NCI-H1694 treated with DMSO at 0.1 percent for 48 hours (cell line): ENCODE measurements at places on chromosomes 16 and 17.

- DNase-seq: peak; percentile 90
These were observed 14.9 kb downstream of the SOX9 start for GRCh38 chr17:72135546-72136325.

DNA sequence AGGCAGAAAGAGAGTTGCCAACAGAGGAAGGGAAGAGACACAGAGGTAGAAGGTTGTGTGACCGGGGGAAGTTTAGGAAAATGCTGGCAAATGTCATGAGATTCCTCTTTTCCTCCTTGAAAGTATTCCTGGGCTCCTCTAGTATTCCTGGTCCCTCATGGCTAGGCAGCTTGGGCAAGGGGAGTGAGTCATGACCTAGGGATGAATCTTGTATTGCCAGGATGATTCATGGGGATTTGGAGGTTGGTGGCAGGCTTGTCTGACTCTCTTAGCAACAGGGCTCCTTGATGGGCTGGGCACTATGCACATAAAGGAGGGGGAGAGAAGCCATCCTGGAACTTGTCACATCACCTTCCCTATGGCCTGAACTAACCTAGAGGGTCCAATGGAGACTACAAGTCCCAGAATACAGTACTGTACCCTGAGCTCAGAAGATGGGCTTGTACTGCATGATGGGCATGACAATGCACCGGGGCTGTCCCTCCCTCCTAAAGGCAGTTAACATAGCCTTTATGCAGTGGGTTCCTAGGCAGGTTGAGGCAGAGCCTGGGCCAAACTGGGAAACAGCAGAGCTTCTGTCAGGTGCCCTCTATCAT is 2.1 kb upstream of the SEZ6 start:
- DNase-seq: no peak

GRCh38 chr16:27252206-27252585 is 16.4 kb downstream of the NSMCE1 start:
- no peak for DNase-seq

- no peak for DNase-seq
These were observed 13.0 kb upstream of the ZFP3 start for GRCh38 chr17:5065227-5065744.

- peak; percentile 92 for DNase-seq
These were observed 36.0 kb downstream of the CHD9 start for GRCh38 chr16:53090591-53091411.

DNA sequence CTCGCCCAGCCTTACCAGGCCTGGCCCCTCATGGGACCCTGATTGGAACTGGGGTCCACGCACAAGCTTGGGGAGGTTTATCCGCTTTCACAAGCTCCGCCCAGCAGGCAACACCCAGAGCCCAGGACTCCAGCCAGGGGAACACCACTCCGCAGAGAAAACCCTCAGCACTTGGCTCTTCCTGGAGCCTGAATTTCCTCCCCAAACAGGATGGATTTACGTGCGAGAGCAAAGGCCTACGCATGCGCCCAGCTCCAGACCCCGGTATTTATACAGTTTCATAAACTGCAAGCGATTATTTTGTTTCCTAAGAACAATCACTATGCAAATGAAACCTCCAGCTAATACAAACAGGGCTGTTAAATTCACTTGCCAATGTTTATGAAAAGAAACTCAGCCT is 22.8 kb downstream of the ZNF423 start:
- no peak for DNase-seq

DNA sequence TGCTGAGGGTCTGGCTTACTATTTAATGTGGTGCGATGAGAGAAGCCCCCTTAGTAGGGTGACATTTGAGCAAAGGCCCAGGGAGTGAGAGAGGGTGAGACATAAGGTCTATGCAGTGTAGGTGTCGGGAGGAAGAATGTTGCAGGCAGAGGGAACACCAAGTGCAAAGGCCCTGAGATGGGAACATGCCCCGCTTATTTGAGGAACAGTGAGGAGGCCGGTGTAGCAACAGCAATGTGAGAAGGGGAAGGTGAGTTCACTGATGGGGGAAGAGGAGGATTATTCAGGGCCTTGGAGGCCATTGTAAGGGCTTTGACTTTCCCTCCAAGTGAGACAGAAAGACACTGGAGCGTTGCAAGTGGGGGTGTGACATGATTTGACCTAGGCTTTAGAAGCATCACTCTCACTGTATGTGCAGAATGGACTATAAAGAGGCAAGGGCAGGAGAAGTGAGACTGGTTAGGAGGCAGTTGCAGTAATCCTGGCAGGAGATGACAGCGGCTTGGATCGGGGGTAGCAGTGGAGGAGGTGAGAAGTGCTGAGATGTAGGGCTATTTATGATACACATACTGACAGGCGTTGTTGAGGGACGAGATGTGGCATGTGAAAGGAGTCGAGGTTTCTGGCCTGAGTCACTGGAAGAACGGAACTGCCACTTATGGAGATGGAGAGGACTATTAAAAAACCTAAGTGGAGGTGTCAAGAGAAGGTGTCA is 145.3 kb downstream of the SPECC1 start:
- no peak for DNase-seq

DNA sequence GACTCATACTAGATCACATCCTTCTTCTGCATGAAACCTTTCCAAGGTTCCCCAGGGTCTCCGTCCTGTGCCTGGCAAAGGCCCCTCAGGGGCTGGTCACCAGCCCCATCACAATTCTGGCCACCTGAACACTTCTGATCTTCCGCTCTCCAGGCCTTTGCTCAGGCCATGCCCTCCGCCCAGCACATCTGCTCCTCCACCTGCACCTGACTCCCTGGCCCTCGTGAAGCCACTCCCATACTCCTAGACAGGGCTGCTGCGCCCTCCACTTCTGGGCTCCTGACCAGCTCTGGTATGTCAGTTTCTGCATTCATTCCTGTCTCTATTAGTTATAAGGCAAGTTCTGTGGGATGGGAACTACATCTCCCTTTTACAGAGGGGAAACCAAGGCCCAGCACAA is 1.9 kb upstream of the MYL11 start:
- DNase-seq: no peak

DNA sequence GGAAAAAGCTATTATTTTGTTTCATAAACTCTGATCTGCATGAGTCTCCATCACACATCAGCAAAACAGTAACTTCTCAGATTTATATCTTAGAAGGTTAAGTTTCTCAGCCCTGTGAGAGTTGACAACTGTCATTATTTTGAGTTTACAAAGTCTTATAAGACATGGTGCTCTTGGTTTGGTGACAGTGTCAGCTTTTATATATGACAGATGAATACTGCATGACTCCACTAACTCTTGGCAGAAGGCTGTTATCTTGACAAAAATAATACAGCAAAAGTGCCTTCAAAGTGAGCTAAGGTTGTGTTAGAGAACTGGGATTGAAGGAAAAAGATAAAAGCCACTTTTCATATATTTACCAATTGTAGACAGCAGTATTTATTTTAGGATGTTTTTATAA is 528.4 kb upstream of the SOX9 start:
- no peak for DNase-seq

- no peak for DNase-seq
These were observed 34.5 kb downstream of the TNFRSF13B start for GRCh38 chr17:16937431-16937830.

DNA sequence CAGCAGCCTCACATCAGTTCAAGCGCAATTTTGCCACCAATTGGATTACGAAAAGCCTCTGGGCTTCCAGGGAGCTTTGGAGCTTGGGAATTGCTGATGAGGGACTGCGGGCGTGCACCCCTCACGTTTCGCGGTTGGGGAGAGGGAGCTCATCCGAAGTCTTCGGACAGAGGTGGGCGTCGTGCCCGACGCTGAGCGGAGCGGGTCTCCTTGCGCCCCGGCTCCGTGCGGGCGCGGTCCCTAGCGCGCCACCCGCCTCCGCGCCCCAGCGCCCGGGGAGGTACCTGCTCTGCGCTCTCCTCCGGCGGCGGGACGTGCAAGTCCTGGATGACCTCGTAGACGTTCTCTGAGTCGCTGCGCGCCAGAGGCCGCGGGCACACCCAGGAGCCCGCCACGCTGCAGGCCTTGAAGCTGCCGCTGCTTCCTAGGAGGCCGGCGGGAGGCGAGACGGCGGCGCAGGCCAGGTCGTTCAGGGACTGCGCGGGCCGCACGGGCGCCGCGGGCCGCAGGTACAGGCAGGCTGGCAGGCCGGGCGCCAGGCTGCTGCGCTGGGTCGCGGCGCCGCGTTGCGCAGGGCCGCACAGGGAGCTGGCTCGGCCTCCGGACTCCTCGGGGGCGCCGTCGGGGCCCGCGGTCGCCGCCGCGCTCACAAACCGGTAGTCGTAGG is 3.2 kb downstream of the ARHGAP27 start:
- DNase-seq: no peak

- DNase-seq: no peak
These were observed 168.6 kb downstream of the RGS9 start for GRCh38 chr17:65305778-65306177.

GRCh38 chr17:66841744-66842143 is 6.8 kb downstream of the CACNG5 start:
- no peak for DNase-seq

GRCh38 chr17:42543190-42544079 is 7.4 kb downstream of the NAGLU start:
- no peak for DNase-seq

- no peak for DNase-seq
These were observed 7.2 kb upstream of the UNK start for GRCh38 chr17:75777296-75777922.

- DNase-seq: no peak
These were observed 573 bp upstream of the CDK10 start for GRCh38 chr16:89685916-89686315.

GRCh38 chr17:61647047-61647446 is 56.0 kb upstream of the NACA2 start:
- DNase-seq: no peak

DNA sequence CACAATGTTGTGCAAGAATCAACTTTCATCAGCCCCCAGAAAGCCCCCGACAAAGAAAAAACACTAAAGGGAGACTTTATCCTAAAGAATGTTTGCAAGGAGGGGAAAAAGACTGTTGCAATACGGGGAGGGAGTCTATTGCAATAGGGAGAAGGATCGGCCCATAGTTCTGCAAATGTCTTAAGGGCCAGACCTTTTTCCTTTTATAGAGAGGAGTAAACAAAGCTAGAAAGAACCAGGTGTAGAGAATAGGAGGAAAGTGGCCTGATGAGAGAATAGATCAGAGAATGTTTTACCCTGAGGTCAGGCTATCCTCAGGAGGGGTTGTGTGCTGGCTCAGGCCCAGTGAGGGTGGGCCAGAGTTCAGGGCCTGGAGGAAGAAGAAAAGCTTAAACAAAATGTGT is 8.7 kb upstream of the CAVIN1 start:
- no peak for DNase-seq

DNA sequence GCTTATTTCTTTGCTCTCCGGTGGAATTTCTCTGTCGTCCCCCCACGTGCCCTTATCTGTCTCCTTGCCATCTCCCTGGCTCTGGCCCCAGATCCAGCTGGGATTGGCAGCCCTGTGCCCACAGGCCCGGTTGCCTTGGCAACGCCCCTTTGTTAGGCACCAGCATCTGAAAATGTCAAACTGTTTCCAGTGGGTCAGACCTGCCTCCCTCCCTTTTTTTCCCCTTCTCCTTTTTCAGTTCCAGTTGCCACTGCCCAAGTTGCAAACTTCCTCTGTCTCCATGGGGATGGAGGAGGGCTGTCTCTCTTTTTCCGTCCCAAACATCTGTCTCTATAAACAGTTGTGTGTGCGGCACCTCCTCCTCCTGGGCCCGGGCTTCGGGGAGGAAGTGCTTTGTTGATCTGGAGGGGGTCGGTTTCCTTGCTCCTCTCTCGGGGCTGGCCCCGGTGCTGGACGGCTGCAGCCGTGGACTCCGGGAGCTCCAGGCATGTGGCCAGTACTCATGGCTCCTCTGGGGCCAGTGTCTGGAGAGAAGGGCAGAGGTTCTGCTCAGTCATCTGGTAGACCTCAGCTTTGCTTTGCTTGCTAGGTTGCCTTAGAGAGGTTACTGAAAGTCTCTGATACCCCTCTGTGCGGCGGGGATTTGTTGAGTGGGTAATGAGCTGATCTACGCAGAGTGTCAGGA is 35.3 kb downstream of the SOCS3 start:
- peak; percentile 52 for DNase-seq

DNA sequence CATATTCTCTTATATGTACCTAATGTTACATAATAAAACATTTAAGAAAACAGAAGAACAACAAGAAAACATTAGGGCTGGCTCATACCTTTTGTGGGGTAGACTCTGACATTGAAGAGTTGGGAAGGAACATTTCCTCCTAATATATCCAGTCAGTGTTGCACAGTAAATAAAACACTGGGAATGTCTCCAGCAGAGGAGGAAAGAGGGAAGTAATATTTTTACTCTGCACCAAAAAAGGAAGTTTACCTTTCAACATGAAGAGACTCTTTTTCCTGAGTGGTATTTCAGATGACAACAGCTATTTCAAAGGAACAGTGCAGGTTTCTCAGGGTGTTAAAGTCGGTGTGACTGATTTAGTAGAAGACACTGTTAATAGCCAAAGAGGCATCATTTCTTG is 31.9 kb downstream of the EPN2 start:
- no peak for DNase-seq

DNA sequence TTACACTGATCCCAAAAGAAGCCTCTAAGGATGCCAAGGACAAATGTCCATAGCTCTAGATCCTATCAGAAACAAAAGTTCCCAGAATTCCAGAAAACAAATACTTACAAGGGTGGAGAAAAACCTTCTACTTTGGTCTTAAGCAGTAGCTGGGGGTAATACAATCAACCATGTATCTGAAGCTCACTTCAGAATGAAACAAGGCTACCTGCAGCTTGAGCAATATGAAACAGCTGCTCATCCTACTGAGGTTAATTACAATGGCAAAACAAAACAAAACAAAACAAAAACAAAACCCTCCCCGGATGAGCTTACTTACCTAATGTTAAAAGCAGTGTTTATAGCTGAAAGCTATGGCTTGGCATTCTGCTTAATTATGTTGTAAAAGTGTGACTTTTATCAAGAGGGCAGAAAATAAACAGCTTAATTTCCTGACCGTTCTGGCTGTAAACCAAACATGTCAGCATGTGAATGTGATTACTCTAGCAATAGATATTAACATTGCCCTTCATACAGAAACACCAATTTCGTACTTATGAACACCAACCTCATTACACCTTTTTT is 10.5 kb downstream of the PDZD9 start:
- DNase-seq: no peak

DNA sequence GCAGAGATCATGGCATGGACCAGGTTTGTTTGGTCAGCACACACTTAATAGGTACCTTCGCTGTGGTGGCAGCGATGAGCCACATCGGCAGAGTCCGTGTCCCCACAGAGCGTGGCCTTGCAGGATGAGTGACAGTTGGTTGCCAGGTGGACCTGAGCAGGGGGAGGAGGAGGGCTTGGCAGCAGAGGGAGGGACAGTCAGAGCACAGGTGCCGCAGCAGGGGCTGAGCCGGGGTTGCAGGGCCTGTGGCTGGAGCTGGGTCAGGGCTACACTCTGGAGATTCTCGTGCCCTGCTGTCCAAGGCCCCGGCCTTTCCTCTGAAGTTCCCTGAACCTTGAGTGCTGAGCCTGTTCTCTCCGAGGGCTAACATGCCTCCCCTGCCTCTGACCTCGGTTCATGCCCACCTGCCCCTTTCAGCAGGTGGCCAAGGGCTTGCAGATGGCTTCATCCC is 24.8 kb downstream of the POLR3E start:
- DNase-seq: no peak
